ENCODE measurements at places on chromosomes 12 and 14.

DNA sequence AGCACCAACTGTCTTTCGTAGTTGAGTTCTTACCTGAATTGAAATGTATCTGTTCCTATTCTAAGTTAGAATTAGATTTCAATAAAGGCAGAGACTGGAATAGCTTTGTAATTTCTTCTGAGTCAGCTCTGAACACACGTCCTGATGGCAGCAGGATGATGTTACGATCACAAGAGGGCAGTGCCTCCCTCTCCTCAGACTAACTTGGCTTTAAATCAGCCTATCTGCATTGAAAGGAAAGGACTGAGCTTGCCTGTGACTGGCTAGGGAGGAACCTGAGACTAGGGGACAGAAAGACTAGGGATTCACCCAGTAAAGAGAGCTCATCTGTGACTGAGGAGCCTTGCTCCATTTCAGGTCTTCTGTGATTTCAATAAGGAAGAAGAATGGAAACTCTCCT lies 323.7 kb upstream of the OR4E1 start:
- ATAC-seq, result peak; percentile 92

DNA sequence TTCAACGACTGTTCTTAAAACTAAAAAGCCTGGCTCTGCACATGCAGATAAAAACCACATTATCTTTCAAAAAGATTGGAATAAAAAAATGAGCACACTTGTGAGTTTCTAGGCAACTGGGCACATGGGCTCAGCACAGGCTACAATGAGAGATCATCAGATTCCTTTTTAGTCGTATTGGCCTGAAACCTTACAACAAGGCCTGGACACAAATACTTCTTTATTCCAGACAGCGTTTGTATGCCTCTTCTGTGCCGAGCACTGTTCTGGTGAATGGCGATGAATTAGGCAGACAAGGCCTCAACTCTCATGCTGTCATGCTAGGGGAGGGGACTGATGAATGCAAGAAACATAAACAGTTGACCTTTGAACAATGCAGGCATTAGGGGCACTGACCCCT lies 463.0 kb downstream of the AACS start:
- ATAC-seq, result no peak

DNA sequence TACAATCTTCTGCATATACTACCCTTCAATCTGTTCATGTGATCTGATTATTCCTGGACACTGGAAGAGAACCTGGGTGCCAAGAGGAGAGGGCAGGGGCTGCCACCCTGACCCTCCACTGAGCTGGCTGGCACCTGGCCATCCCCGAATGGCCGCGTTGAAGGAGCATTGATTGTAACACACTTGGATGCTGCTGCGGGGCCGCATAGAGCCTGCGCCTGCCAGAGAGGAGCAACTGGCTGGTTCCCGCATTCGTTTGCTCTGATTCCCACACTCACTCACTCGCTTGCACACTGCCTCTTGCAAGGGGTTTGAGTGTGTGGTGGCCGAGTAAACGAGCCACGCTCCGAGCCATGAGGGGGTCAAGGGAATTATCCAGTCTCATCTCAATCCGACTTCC lies 32.4 kb downstream of the PSEN1 start:
- ATAC-seq, result no peak

GRCh38 chr12:130126023-130126432 lies 36.2 kb upstream of the FZD10 start:
- no peak for ATAC-seq

GRCh38 chr12:15644700-15645099 lies 144.5 kb downstream of the EPS8 start:
- no peak for ATAC-seq

DNA sequence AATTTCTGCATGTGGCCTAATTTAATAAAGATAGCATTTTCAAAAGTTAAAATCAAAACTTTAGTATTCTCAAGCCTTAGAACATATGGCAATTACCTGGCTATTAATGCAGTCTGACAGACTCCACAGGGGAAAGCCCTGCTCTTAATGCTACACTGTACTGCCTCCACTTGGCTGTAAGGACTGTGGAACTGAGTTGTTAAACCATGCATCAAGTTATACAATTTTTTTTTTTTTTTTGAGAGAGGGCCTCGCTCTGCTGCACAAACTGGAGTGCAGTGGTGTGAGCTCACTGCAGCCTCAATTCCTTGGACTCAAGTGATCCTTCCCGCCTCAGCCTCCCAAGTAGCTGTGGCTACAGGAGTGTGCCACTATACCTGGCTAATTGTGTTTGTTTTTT lies 19.0 kb upstream of the NDUFA12 start:
- no peak for ATAC-seq

- ATAC-seq, result no peak
These were observed 27.2 kb downstream of the JDP2 start for GRCh38 chr14:75454963-75455546.

DNA sequence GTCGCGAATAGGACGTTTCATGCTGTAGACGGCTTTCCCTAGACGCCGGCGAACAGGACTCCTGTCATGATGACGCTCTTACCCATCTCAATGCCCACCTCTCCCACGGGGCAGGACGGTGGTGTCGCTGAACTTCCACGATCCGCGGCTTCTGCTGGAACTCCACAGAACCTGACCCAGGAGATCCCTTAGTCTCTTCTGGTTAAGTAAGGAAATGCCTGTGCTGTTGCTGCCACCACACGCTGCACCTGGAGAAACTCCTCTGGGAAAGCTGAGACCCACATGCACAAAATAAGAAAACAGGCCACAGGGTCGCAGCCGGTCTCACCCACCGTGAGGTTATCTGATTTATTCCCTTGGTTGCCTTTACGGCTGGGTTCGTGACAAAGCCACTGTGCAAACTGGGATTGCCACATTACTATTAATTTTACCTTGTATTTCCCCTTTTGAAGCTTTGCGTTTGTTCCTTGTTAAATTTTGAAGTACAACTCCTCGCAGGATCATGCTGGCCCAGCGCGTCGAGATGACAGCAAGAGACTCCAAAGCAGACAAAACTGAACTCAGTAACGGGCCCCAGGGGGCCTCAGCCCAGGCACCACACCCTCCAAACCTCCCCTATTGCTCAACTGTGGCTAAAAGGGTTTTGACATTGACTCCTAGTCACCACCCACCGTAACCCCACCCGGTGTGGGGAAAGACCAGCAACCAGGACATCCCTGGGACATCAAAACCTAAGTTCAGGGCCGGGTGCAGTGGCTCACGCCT lies 9.2 kb upstream of the MMP17 start:
- ATAC-seq, result no peak

- ATAC-seq, result no peak
These were observed 17.4 kb downstream of the BEGAIN start for GRCh38 chr14:100569734-100570286.

DNA sequence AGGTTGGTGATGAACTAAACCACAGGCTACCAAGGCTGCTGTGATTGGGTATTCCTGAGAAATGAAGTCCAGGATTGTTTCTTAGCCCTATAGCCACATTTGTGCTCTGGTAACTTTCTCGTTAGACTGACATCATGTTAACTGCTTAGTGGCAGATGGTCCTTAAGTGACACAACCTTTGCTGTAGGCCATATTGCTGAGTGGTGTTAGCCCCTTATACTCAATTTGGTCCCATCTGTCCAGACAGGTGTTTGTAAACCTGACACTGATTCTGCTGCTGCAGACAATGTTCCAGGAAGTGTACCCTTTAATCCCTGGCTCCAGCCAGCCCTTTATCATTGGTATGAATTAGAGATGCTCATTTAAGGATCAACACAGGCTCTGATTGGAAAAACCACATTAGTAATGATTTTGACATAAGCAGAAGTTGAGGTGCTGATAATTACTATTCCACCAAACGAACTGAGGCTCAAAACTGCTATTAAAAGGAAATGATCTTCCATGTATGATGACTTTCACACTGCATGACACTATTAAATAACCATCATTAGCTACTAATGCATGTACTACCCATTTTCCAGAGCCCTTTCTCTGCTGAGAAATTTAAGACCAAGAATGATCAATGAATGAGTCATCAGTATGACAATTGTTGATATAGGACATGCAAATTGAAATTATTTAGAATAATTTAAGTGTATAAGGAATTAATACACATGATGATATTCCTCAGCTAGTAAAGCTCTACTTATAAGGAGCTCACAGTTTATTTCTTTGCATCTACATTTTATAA lies 3.6 kb upstream of the SSTR1 start:
- no peak for ATAC-seq

DNA sequence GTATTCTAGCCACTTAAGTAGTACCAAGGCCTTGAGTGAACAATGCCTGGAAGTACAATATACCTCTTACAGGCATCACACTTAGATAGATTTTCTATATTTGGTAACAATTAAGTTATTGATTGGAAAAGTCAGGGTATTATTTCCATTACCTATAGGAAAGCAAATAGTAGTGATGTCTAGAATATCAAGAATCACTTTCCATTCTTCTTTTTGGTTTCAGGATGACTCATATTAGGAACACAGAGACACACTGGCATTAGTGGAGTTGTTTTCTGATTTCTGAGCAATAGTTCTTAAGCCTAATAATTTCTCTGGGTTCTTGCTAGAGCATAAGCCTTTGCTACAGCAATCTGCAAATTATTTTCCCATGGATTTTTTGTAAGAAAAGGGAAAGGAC lies 1640.0 kb upstream of the SEL1L start:
- no peak for ATAC-seq

DNA sequence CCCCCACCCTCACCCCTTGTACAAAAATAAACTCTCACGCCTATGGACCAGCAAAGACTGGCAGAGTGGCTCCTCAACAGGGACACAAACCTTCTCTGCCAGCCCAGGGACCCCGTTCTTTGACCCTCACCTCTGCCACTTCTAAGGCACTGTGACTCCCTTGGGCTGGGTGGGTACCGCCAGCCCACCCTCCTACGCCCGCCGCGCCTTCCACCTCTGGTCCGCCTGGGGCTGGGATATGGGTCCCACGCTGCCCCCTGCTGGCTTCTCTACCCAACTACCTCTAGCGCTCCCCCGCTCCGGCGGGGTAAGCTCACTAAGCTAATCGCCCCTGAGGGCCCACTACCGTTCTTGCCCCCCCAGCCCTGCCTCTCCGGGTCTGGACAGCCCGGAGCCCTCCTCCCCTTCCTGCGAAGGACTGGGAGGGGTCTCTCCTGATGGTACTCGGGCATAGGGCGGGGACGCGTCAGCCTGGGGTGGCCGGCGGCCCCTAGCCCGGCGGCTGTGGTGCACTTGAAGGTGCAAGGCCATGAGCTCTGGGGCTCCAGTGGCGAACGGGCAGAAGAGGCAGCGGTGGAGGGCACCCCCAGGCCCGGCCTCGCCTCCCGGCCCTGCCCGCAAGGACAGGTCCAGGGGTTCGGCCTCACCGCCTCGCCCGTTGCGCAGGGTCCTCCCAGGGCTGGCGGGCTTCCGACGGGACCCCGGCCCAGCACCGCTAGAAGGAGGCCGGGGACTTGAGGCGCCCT lies 8.1 kb downstream of the ZNF219 start:
- ATAC-seq, result no peak

- peak; percentile 34 for ATAC-seq
These were observed 3.8 kb upstream of the C12orf42 start for GRCh38 chr12:103499571-103499970.

Measured in activated T-helper 17 cell treated with anti-CD3 and anti-CD28 coated beads, Interleukin-2, amount 50 U/mL, for 72 hours (primary cell).